Neural crest cell (in vitro differentiated cells): ENCODE measurements at places on chromosomes 5 and 9.

GRCh38 chr5:51449026-51449425 lies 65.8 kb downstream of the ISL1 start:
- no peaks in the 10 kb centered on the region for H3K4me1 ChIP-seq
- no peak for DNase-seq
- H3K4me3 ChIP-seq = no peak overlapping the region
- H3K36me3 ChIP-seq = no peaks in the 10 kb centered on the region
- H3K27ac ChIP-seq = no peak overlapping the region

GRCh38 chr9:90941661-90942060 lies 140.0 kb downstream of the SYK start:
- DNase-seq = no peak
- peaks cover 7% of the 10 kb centered on the region for H3K4me1 ChIP-seq
- H3K36me3 ChIP-seq = no peaks in the 10 kb centered on the region
- H3K27ac ChIP-seq = no peak overlapping the region
- no peaks in the 10 kb centered on the region for H3K27me3 ChIP-seq
- no peak overlapping the region for H3K4me3 ChIP-seq

- no peak overlapping the region for H3K27ac ChIP-seq
- DNase-seq = no peak
- no peaks in the 10 kb centered on the region for H3K4me1 ChIP-seq
- no peaks in the 10 kb centered on the region for H3K27me3 ChIP-seq
- H3K4me3 ChIP-seq = no peak overlapping the region
These were observed 370.1 kb upstream of the TLE4 start for GRCh38 chr9:79201636-79202035.

- H3K27me3 ChIP-seq = no peaks in the 10 kb centered on the region
- DNase-seq = no peak
- peak overlapping the region; percentile 22 for H3K27ac ChIP-seq
- peaks cover 39% of the 10 kb centered on the region for H3K36me3 ChIP-seq
- peaks cover 15% of the 10 kb centered on the region for H3K4me1 ChIP-seq
- H3K4me3 ChIP-seq = no peak overlapping the region
These were observed 44.4 kb upstream of the ANKDD1B start for GRCh38 chr5:75566710-75567309.

GRCh38 chr5:174281855-174282254 lies 236.3 kb downstream of the NSG2 start:
- no peak overlapping the region for H3K4me3 ChIP-seq
- DNase-seq = no peak
- no peaks in the 10 kb centered on the region for H3K36me3 ChIP-seq
- H3K4me1 ChIP-seq = no peaks in the 10 kb centered on the region
- peaks cover 49% of the 10 kb centered on the region for H3K27me3 ChIP-seq
- no peak overlapping the region for H3K27ac ChIP-seq

DNA sequence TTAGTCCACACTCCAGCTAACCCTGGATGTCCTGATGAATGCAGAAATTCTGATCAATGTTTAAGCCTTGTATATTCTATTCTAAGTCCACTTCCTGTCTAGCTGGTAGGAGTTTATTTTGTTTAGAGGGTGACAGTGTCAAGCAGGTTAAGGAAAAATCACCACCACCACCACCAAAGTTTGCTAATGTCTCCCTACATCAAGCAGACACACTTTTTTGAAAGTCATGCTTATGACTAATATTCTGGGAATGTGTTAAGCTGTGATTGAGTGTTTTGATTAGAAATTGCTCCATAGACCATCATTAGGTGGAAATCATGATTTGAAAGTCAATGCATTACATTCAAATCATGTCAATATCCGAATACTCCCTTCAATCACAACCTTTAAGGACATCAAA lies 1530.1 kb downstream of the MAT2B start:
- no peaks in the 10 kb centered on the region for H3K4me1 ChIP-seq
- no peaks in the 10 kb centered on the region for H3K36me3 ChIP-seq
- no peak overlapping the region for H3K27ac ChIP-seq

GRCh38 chr5:123350742-123351141 lies 72.5 kb downstream of the CEP120 start:
- no peak overlapping the region for H3K4me3 ChIP-seq
- H3K27me3 ChIP-seq = no peaks in the 10 kb centered on the region
- no peak overlapping the region for H3K27ac ChIP-seq
- DNase-seq = no peak

- DNase-seq = no peak
- H3K36me3 ChIP-seq = no peaks in the 10 kb centered on the region
- H3K27ac ChIP-seq = no peak overlapping the region
- no peak overlapping the region for H3K4me3 ChIP-seq
- H3K27me3 ChIP-seq = no peaks in the 10 kb centered on the region
- no peaks in the 10 kb centered on the region for H3K4me1 ChIP-seq
These were observed 372.1 kb downstream of the PDE4D start for GRCh38 chr5:59521476-59521875.

- no peaks in the 10 kb centered on the region for H3K27me3 ChIP-seq
- peaks cover 15% of the 10 kb centered on the region for H3K4me1 ChIP-seq
- H3K4me3 ChIP-seq = no peak overlapping the region
- no peak overlapping the region for H3K27ac ChIP-seq
- no peak for DNase-seq
These were observed 35.3 kb downstream of the ERBIN start for GRCh38 chr5:65961633-65962032.

- peaks cover 40% of the 10 kb centered on the region for H3K4me1 ChIP-seq
- H3K27me3 ChIP-seq = no peaks in the 10 kb centered on the region
- no peak for DNase-seq
- H3K36me3 ChIP-seq = peaks cover 3% of the 10 kb centered on the region
These were observed 8.2 kb downstream of the COL27A1 start for GRCh38 chr9:114163517-114163951.

GRCh38 chr5:137921931-137922330 lies 32.7 kb downstream of the PKD2L2 start:
- H3K27ac ChIP-seq = no peak overlapping the region
- DNase-seq = no peak
- H3K4me1 ChIP-seq = no peaks in the 10 kb centered on the region
- no peaks in the 10 kb centered on the region for H3K27me3 ChIP-seq
- peaks cover 6% of the 10 kb centered on the region for H3K36me3 ChIP-seq
- no peak overlapping the region for H3K4me3 ChIP-seq

DNA sequence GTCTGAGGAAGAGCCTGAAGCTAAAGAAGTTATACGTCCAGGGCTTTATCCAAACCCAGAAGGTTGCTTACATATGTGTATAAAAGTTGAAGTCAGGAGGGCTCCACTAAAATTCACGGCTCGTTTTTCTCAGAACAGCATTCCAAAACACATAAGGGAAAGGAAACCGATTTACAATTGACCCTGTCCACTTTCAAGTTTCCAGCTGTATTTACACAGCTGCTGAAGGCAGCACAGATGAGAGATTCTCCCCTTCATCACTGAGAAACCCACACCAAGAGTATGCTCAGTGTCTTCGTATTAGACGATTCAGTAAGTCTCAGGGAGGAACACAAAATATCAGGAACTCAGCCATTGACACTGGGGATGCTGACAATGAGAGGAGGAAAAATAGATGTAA lies 5.9 kb upstream of the NREP start:
- no peaks in the 10 kb centered on the region for H3K27me3 ChIP-seq
- peaks cover 20% of the 10 kb centered on the region for H3K4me1 ChIP-seq
- H3K36me3 ChIP-seq = no peaks in the 10 kb centered on the region
- no peak overlapping the region for H3K4me3 ChIP-seq
- H3K27ac ChIP-seq = no peak overlapping the region
- no peak for DNase-seq

DNA sequence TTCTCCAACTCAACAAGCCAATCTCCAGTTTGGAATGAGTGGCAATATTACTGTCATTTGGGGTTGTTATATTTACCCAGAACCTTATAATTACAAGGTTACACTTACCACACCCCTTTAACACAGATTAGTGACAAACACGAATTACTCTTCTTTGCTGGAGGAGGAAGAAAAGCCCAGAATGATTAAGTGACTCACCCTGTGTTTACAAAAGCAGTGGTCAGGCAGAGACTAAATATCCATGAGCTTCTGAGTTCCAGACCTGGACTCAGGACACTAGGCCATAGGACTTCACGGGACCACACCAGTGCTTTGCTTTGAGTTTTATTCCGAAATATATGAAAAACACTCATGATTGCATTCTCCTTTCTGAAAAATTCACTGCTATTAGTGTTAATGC lies 370.8 kb downstream of the TLE1 start:
- H3K27ac ChIP-seq = no peak overlapping the region
- no peaks in the 10 kb centered on the region for H3K27me3 ChIP-seq
- DNase-seq = no peak

GRCh38 chr5:50697739-50698138 lies 31.3 kb downstream of the PARP8 start:
- no peak for DNase-seq
- peaks cover 6% of the 10 kb centered on the region for H3K4me1 ChIP-seq
- H3K27ac ChIP-seq = no peak overlapping the region
- H3K4me3 ChIP-seq = no peak overlapping the region
- H3K36me3 ChIP-seq = no peaks in the 10 kb centered on the region

DNA sequence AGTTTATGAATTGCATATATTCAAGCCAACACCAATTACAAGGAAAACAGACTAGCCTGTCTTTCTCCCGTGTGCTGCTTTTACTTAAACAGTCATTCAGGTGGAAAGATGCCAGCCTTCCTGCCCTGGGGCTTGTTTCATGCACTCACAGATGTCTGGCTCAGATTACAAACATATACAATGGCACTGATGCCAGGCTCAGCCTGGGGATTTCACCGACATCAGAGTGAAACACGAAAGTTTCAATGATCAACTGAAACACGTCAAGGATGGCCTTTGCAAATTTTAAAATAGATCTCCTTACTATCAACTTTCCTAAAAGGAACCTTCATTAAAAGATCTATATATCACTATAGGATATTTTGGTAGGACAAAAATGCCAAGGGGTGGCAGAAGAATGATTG lies 1576.5 kb downstream of the EFNA5 start:
- H3K27me3 ChIP-seq = no peaks in the 10 kb centered on the region
- no peak for DNase-seq
- H3K4me1 ChIP-seq = peaks cover 4% of the 10 kb centered on the region
- H3K4me3 ChIP-seq = no peak overlapping the region

DNA sequence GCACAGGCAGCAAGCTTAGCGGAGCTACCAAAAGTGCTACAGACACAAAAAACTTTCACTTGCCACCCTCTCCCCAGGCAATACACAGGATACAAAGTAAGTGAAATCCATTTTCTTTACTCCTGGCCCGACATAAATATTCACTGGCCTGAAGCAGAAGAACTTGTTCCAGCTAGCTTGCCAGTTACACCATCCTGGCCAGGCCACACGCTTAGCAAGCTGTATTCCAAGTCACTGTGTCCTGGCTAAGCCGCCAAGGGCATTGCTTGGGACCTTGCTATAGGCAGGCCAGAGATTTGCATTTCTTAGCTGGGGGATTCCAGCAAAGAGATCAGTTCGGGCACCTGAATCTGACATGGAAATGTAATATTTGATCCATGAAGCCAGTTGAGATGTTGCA lies 71.0 kb upstream of the SLC1A3 start:
- H3K4me3 ChIP-seq = no peak overlapping the region
- H3K4me1 ChIP-seq = peaks cover 32% of the 10 kb centered on the region
- no peaks in the 10 kb centered on the region for H3K36me3 ChIP-seq
- no peaks in the 10 kb centered on the region for H3K27me3 ChIP-seq
- no peak for DNase-seq

- H3K36me3 ChIP-seq = no peaks in the 10 kb centered on the region
- H3K4me1 ChIP-seq = no peaks in the 10 kb centered on the region
- no peaks in the 10 kb centered on the region for H3K27me3 ChIP-seq
- peak; percentile 36 for DNase-seq
These were observed 34.0 kb upstream of the PPP1R2B start for GRCh38 chr5:156815988-156816599.

DNA sequence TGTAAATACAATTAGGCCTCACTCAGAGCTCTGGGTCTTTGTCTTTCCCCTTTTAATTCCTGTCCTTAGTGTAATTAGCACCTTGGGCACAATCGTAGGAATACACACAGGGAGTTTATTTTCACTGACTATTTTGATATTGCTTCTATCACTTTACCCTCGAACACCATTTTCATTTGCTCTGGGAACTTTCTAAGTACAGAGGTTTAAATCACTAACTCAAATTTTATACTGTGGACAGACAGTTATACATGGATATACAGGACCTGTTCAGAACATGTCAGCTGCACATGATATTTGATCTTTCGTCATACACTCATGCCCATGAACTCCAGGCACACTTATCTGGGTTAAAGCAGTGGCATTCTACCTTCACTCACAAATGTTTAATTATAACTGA lies 217.8 kb upstream of the TMEM161B start:
- no peak for DNase-seq
- peak overlapping the region; percentile 30 for H3K27ac ChIP-seq
- no peaks in the 10 kb centered on the region for H3K36me3 ChIP-seq
- no peak overlapping the region for H3K4me3 ChIP-seq

DNA sequence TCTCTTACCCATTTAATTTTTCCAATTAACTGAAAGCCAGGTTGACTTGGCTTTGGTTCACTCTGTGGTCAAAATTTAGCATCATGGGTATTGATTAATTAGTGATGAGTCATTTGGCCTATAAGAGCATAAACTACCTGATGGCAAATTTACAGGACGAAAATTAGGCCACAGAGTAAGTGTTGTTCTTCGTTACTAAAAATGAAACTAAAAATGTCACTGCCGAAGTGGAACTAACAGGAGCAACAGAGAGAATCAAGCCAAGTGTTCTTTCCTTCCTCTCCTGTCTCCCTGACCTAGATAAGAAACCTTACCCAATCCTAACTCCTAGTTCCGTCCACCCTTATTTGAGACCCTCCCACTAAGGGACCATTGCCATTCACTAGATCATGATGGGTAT lies 176.9 kb downstream of the RAB3C start:
- no peaks in the 10 kb centered on the region for H3K27me3 ChIP-seq
- DNase-seq = no peak
- no peak overlapping the region for H3K4me3 ChIP-seq

- H3K4me3 ChIP-seq = no peak overlapping the region
- no peak for DNase-seq
- H3K36me3 ChIP-seq = no peaks in the 10 kb centered on the region
- H3K27me3 ChIP-seq = no peaks in the 10 kb centered on the region
These were observed 6.4 kb downstream of the ADAMTS6 start for GRCh38 chr5:65475336-65475735.
